Activated CD4-positive, CD25-positive, alpha-beta regulatory T cell (primary cell): ENCODE measurements at places on chromosomes 5 and 9.

- DNase-seq: no peak
Measured at GRCh38 chr9:38181232-38181631, 112.2 kb upstream of the SHB start.

DNA sequence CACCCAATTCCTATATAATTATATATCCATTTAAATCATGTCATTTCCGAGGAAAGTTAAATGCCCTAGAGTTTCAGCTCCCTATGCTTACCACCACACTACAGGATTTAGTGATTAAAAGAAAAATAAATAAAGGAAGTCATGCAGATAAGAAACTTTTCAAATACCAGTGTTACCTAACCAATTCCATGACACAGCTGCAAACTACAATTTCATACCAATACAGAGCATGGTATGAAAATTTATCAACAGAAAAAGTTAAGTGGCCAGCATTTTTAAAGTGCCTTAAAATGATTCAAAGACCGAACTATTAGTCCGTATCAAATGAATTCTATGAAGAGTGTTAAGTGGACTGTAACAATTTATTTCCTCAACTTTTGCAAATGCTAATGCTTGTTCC is 35.9 kb downstream of the CEP120 start:
- DNase-seq: no peak

GRCh38 chr5:176904276-176904675 is 5.1 kb upstream of the HK3 start:
- DNase-seq: no peak

DNA sequence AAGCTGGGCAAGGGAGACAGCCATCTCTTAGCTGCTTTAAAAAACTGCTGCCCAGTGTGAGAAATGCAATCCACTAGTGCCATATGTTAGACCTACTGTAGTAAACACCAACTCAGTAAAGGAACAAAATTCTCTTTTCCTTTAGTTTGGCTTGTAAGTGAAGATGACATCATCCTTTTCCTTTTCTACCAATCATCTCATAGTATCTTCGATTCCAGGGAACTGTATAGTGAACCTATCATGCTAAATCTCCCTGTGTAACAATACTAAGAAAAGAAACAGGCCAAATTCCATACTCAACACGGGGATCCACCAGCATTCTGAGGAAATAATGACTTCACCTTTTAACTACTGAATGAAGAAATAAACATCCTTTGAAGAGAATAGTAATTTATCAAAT is 100.1 kb downstream of the RAPGEF6 start:
- DNase-seq: no peak

- DNase-seq: no peak
Measured at GRCh38 chr9:132247942-132248341, 86.1 kb downstream of the NTNG2 start.

DNA sequence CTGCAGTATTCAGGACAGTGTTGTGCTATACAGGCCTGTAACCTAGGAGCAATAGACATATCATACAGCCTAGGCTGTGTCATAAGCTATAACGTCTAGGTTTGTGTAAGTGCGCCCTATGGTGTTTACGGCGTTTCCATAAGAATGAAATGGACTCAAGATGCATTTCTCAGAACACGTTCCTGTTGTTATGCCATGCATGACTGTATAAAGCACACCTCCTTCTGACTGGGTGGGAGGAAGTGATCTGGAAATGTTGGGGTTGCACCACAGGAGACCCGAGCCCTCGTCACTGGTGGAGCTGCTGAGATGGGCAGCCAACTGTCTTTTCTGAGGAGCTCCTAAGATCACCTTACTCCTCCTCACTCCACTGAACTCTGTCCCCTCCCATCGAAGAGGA is 391.3 kb upstream of the DAP start:
- no peak for DNase-seq
